ENCODE measurements at places on chromosomes 7 and 10.

- no peak for DNase-seq
These were observed 90.5 kb downstream of the EXOC6 start for GRCh38 chr10:92938841-92939240.

GRCh38 chr7:30285067-30285535 is 704 bp downstream of the ZNRF2 start:
- DNase-seq, result peak; percentile 13

GRCh38 chr7:122488241-122488640 is 183.7 kb upstream of the FEZF1 start:
- DNase-seq, result no peak

- DNase-seq, result no peak
These were observed 112.4 kb downstream of the MICALL2 start for GRCh38 chr7:1346851-1347250.

DNA sequence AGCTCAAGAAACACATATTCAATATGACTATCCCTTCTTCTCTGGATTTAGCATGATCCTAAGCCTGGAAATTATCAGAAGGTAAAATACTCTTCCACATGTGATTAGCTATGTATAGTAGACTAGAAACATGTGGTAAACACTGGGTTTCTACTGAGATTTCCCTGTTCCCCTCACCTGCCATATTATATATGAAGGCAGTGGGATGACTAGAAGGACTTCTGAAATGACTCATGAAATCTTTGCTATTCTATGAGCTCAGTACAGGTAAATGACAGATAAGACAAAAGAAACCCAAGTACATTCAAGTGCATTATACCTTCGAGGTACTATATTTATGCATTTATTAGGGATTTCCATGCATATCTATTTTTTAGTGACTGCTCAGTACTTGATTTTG is 152.9 kb downstream of the DNAJB9 start:
- no peak for DNase-seq

DNA sequence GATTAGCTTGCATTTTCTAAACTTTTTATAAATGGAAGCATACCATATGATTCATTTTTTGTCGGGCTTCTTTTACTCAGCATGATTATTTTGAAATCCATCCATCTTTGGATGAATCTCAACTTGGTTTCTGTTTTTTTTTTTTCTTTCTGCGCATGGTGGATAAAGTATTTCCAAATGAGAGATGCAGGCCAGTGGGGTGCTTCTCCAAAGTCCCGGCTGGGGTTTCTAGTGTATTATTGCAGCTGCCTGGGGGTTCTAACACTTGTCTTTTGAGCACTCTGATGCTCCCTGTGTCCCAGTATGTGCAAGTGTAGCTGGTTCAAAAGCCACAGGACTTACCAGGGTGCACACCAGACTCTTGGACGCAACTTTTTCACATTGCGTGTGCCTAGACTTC is 70.9 kb upstream of the LOXL4 start:
- DNase-seq, result no peak

GRCh38 chr10:124323111-124323725 is 95.5 kb downstream of the OAT start:
- no peak for DNase-seq

DNA sequence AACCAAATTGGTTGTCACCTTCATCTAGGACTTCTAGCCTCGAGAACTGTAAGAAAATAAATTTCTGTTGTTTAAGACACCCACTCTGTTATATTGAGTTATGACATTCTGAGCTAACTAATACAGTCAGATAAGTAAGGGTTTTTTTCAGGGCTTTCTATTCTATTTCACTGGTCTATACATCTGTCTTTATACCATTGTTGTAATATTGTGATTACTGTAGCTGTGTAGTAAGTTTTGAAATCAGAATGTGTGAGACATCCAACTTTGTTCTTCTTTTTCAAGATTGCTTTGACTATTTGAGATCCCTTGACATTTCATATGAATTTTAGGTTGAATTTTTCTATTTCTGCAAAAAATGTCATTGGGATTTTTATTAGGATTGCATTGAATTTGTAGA is 7.5 kb downstream of the IFIT1 start:
- DNase-seq, result no peak

DNA sequence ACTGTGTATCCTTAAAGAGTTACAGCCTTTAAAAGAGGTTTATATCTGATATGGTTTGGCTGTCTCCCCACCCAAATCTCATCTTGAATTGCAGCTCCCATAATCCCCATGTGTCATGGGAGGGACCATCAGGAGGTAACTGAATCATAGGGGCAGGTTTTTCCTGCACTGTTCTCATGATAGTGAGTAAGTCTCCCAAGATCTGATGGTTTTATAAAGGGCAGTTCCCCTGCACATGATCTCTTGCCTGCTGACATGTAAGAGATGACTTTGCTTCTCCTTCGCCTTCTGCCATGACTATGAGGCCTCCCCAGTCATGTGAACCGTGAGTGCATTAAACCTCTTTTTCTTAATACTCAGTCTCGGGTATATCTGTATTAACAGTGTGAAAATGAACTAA is 9.7 kb downstream of the RTKN2 start:
- DNase-seq, result no peak

GRCh38 chr7:26504411-26505120 is 212.9 kb downstream of the SNX10 start:
- no peak for DNase-seq

DNA sequence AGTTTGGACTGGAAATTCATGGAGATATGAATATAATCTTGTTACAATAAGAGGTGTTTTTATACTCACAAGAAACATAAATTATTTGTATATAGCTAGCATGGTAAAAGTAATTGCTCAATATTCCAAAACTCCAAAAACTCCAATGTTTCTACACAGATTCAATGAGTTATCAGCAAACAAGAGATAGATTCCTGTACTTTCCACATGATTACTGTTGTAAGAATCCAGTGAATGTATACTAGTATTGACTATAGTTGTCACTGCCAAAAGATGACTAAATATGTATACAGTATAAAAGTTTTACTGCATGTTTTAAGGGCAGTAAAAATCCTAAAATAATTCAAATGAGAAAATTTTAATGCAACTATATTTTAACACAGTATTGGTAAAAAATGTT is 10.7 kb downstream of the ATOH7 start:
- DNase-seq, result peak; percentile 7

All from fibroblast of skin of right quadriceps (primary cell).